ENCODE measurements at places on chromosomes 7 and 10.

DNA sequence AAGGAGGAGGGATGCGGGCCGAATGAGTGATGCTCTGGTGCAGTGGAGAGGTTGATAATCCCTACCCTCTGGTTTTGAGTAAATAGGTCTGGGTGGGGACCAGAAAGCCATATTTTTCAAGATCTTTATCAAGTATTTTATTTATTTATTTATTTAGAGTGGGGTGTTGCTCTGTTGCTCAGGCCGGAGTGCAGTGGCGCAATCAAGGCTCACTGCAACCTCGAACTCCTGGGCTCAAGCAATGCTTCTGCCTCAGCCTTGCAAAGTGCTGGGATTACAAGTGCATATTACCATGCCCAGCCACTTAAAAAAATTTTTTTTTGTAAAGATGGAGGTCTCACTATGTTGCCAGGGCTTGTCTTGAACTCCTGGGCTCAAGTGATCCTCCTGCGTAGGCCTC, 21.6 kb downstream of the SVIL start:
- DNase-seq: no peak

DNA sequence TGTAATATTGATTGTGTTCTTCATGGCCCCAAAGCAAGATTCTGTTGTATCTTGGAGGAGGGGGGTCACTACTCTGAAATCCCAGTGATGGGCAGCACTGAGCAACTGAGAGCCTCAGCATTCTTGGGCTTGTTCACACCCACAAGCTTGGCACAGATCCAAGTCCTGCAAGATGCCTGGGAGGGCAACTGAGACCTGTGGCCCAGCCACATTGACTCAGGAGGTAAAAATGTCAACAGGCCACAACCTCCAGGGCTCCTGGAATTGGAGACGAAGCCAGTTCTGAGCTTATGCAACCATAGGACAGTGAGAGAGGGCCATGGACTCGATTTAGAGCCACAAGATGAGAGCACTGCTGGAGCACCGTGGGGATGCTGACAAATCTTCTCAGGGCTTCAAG, 3.1 kb upstream of the DOCK1 start:
- DNase-seq: no peak

DNA sequence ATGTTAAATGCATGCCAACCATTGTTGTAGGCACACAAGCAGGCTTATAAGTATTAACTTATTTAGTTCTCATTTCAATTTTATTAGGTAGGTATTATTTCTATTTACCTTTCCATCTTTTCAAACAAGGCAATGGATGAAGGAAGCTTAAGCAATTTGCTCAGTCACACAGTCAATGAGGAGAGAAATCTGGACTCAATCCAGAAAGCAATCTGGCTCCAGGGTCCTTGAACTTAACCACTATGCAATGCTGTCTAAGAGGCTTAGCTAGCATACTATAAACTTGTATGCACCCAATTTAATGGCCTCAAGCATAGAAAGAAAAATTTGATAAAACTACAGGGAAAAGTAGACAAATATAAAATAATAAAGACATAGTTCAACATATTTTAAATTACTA, 88.6 kb downstream of the VWDE start:
- no peak for DNase-seq

DNA sequence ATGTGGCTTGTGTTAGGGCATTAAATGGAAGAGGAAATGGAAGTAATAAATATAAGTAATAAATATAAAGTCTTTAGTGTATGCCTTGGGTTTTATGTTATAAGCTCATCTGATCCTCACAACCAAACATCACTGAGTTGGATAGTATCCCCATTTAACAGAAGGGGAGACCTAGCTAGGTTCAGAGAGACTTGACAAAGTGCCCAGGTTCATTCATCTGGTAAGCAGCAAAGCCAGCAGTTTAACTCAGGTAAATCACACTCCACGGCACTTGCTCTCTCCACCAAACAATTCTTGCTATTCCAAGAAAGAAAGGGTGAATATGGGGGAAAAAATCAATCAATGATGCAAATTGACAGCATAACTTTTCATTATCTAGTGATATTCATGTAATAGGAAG, 167.3 kb downstream of the MAGI2 start:
- no peak for DNase-seq

DNA sequence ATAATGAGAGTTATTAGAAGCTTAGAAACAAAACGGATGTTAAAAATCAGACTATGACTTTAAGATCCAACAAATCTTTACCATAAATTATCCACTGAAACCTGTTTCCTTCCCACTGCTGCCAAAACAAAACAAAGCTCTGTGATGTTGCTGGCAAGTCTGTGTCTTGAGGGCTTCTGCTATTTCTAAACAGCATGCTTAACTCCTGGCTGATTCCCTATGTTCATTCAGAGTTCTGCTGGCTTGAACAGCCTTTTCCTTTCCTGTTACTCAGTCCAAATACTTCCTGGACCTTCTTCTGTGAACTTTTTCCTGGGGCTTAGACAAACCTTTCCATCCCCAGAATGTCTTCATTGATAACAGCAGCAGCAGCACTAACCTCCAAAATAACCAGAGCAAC, 448.1 kb downstream of the SORCS1 start:
- DNase-seq: no peak

- DNase-seq: no peak
Measured at GRCh38 chr7:15625466-15625865, 61.0 kb downstream of the MEOX2 start.

GRCh38 chr7:18458830-18459229, 36.7 kb upstream of the HDAC9 start:
- DNase-seq: no peak

- no peak for DNase-seq
Measured at GRCh38 chr10:99303899-99304861, 25.0 kb upstream of the CNNM1 start.

- no peak for DNase-seq
Measured at GRCh38 chr7:80624763-80625162, 13.7 kb upstream of the CD36 start.

DNA sequence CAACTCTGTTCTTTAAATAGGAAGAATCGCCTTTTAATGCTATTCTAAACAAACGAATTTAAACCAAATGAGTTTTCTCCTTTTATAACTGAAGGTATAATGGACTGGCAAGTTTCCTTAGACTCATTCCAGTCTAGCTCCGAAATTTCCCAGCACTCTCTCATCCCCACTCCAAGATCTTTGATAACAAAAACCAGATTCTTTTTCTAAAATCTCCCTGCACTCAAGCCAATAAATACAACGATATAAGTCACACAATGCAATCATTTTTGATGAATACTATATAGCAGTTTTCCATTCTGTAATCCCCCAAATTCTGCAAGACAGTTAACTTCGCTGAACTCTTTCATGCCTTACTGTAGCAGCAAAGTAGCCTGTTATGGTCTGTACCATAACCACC, 1.9 kb downstream of the OGA start:
- DNase-seq: no peak

GRCh38 chr10:114638821-114639625, 19.1 kb downstream of the ABLIM1 start:
- no peak for DNase-seq

DNA sequence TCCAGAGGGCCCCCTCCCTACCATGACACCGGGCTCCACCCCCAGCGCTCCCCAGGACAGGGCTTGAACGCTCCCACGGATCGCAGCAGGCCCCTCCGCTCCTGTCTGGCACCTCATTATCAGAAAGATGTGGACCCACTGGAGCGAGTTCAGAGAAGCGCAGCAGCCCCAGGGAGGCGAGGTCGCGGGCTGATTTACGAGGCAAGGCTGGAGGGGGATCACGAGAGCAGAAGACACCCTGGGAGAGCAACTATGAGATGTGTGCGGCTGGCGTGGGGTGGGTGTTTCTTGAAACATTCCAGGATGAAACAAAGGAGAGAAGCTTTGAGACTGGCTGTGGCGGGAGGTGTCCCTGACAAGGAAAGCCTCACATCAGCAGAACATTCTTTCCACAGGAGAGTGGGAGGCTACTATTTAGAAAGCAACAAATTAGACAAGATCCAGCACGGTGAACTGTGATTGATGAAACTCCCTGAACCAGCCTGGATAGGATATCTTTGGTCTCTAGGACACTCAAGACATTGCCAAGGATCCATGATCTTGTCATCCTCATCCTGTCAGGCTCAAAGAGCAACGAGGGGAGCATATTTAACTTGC, 66.0 kb downstream of the JCAD start:
- DNase-seq: no peak

- no peak for DNase-seq
Measured at GRCh38 chr7:98852826-98853225, 17.0 kb downstream of the TMEM130 start.

- no peak for DNase-seq
Measured at GRCh38 chr10:69968830-69969229, 83.8 kb upstream of the MACROH2A2 start.
